DMS53 (cell line): ENCODE measurements at places on chromosomes 1 and 21.

DNA sequence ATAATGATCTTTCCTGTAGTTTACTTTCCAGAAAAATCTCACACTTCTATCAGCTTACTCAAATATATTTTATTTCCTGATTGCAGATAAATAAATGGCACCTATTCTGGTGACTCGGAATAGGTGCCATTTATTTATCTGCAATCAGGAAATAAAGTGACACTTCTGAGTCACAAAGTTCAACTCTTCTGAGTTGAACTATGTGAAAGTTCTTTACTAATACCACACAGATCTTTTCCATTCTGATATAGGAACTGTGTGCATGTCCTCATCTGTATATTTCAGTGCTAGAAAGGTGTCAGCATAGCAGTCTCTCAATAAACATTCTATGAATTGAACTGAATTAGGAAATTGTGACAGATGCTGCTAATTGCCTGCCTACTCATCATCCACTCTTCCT, 4.9 kb upstream of the VCAM1 start:
- no peak for DNase-seq

DNA sequence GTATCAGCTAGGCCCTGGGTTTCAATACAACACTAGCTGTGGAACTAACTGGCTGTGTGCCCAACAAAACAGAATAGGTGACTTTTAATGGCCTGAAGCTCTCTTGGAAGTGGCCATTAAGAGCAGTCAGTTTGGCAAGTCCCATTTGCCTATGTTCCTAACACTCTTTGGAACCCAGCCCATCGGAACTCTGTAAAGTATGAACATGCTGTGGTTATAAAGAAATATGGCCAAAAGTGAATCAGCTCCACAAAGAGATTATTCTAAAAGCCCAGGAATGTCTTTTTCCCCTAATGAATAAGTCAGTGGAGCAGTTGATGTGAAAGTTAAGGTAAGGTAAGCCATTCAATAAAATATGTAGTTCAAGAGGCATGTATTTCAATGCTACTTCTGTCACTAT, 223.7 kb upstream of the ADAMTS5 start:
- DNase-seq = no peak

- DNase-seq = no peak
Observed at GRCh38 chr1:2303016-2303775, 75.1 kb downstream of the SKI start.

DNA sequence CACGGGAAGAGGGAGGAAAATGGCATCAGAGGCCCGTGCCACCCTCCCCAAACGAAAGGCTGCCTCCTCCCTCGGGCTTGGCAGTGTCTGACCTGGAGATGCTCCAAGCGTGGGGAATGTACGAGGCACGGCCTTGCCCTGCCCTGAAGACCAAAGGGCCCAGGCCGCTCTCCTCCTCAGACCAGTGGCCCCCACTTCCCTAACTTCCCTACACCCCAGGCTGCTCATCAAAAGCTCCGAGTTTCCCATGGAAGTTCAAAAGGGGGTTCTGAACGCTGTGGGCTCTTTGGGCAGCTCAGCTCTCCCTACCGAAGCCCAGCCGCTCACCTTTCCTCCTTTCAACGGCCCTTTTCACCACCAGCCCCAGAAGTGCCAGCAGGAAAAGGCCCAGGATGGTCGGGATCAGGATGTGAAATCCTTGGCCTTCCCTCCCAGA, 11.8 kb downstream of the FCMR start:
- DNase-seq = peak; percentile 48

DNA sequence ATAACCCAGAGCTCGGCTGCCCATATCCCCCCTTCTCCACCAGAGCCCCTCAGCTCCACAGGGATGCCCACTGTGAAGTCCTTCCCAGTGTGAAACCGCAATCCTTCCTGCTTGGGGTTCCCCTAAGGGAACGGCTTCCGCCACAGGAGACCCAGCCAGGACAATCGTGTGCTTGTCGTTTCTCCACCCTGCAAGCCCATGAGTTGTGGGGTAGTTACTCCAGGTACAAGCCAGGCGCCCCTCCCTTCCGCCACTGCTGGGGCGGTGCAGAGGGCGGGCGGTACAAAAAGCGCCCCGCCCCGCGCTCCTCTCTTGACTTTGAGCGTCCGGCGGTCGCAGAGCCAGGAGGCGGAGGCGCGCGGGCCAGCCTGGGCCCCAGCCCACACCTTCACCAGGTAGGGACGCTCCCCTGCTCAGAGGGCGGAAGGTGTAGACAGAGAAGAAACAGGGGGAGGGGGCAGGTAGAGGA, at the start of gene TINAGL1:
Gene TINAGL1, plus strand, starts transcription at position 315 of the 469 bp plus-strand sequence. CDS start 634 bp downstream, outside the sequence.
- DNase-seq = peak; percentile 85

- DNase-seq = no peak
Observed at GRCh38 chr1:61875198-61875597, 132.9 kb downstream of the PATJ start.

GRCh38 chr1:201504799-201505502, 2.0 kb downstream of the CSRP1 start:
- DNase-seq = peak; percentile 97

GRCh38 chr1:154609398-154610380, 1.7 kb upstream of the ADAR start:
- DNase-seq = peak; percentile 45

GRCh38 chr1:221839782-221840395, 98.0 kb upstream of the DUSP10 start:
- peak; percentile 88 for DNase-seq

DNA sequence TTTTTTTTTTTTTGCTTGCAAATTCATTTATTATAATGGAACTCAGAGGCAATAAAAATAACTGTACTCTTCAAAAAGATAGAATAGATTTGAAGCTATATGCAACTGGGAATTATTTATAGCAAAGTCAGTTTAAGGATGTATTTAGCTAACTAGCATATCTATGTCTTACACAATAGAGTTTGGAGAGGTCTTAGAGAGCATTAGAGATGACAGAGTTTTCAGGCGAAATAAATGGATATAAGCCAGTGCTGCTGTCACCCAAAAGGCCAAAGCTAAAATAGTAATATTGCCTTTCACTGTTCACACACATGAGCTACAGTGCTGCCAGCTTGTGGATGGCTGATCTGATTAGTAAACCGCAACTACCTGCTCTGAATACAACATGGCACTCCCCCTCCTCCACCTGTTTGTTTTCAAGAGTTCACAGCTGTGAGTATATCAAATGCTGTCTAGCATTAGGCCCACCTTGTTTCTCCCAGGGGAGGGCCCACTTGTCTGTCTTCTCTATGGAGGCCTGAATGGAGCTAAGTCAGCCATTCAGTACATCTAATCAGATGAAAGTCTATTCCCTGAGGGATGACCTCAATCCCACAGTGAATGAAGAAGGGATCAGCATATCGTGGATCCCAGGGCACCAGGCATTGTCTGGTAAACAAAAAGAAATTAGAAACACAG, 25.2 kb upstream of the SSX2IP start:
- no peak for DNase-seq

GRCh38 chr1:145695821-145696629, 11.1 kb downstream of the PDZK1 start:
- peak; percentile 80 for DNase-seq

- no peak for DNase-seq
Observed at GRCh38 chr1:61171974-61172373, 89.6 kb downstream of the NFIA start.

GRCh38 chr1:92816732-92817131, 15.1 kb upstream of the RPL5 start:
- peak; percentile 55 for DNase-seq

DNA sequence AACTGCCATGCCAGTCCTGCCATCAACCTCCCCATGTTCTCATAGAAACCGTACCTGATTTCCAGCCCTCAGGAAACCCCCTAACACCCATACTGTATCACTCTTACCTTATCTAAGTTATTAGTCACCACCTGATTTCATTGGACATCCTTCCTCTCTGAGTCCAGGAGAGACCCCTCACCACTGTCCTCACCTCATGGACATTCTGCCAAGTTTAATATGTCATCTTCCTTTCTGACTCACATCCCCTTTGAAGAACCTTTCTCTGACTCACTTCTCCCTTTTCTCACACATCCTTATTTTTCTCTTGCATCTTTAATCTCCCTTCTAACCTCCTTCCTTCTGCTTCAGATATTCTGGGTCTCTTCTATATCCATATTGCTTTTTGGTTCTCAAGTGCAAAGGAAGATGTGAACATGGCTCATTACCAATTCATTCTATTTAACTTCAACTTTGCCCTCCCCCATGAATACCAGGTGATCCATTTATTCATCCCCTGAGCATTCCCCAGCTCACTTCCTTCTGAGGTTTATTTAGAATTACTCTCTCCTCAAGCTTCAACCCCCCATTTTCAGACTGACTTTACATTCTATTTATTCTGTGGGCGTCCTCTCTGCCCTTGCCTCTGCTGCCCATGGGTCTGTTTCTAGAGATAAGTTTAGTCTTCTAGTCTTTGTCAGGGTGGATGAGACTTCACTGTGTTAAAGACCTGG, 206.8 kb upstream of the ESRRG start:
- peak; percentile 12 for DNase-seq

GRCh38 chr1:235986869-235987268, 78.0 kb downstream of the NID1 start:
- DNase-seq = no peak
